Prostate gland (tissue), 2 donors: ENCODE measurements at places on chromosomes 2 and 18. TPM values are rescaled to one million over a fixed set of nuclear protein-coding genes. Genes with fewer than 3 reads are reported as not detected.

GRCh38 chr2:119387381-119388129, 20.8 kb downstream of the DBI start:
- peak; percentile 75 for DNase-seq

DNA sequence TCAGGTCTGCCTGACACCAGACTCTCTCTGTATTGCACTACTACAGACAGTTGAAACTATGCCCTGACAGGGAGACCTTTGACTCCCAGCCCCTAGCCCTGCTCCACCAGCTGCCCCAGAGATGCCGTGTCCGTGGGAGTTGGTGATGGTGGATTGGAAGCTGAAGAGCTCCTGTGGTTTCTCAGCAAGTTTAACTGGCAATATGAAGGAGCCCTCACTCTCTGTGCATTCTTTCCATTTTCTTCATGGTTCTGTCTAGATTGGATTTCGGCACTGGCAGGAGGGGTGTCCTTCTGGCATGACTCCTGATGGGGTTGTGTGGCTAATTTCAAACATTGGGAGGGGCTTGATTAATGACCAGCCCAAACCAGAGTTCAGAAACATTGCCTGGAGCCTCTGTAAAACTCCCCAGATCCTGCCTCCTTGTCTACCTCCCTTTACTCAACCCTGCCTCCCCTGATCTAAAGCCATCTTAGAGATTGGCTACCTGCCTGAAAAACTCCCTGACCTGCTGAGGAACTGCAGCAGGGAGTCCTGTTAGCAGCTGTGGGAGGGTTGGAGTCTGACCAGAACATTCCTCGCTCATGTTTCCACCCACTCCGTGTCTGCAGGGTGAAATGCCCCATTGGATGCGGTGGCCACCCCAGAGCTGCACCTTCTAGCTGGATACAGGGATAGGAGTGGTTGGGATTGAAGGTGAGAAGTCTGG, 206.9 kb upstream of the SPRED2 start:
- DNase-seq, result no peak

RAB6C gene
- total RNA-seq, result 0.87 TPM

- DNase-seq, result no peak
These were observed 970.6 kb downstream of the DCDC2C start for GRCh38 chr2:4674007-4674406.

DNA sequence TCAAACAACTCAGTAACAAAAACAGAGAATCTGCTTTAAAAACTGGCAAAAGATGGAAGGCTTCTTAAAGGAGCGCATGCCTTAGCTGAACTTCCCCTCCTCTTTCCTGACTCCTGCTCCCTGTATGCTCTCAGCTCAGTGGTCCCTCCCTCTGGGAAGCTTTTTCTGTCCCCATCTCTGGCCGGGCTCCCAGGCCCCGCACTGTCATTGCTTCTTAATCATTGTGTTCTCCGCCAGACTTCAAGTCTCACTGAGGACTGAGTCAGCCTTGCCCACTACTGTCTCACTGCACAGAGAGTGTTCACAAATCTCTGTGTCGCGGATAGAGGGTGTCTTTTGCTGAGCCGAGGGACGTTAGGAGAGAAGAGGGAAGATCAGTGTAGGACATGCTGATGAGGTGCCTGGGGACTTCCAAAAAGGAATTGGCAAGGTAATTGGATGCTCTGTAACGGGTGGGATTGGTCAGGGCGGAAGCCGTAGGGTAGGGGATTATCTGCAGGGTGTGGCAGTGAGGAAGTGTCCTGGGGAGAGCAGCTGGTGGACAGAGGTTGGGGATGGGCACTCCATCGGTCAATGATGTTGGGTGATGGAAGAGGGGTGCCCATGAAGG, 16.2 kb downstream of the TOGARAM2 start:
- DNase-seq, result no peak

- DNase-seq, result no peak
These were observed 32.7 kb downstream of the RAB27B start for GRCh38 chr18:54860941-54861340.

DNA sequence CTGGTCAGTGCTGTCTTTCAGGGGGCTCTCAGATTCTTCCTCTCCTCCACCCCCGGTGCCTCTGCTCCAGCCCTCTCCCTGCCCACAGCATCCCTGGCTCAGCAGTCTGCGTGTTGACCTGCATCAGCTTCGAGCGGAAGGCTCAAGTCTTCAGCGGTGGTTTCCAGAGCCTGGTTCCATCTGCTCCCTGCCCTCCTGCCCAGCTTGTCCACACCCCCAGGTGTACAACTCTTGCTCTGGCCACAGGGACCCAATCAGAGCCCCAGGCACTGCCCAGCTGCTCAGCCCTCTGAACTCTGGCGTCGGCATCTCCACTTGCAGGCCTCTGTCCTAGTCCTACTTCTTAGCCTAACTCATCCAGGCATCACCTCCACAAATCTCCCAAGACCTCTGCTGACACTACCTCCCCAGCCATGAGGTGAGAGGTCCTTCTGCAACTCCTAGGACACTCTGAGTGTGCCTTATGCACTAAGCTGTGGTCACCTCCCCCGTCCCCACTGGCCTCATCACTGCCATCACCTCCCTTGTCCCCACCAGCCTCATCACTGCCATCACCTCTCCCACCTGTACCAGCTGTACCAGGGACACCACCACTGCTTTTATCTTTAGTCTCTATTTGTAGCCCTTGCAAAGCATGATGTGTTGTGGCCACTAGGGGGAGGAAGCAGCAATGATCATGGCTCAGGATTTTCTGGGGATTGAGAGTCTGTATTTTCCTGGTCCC, 60.9 kb downstream of the EDAR start:
- DNase-seq, result peak; percentile 50

DNA sequence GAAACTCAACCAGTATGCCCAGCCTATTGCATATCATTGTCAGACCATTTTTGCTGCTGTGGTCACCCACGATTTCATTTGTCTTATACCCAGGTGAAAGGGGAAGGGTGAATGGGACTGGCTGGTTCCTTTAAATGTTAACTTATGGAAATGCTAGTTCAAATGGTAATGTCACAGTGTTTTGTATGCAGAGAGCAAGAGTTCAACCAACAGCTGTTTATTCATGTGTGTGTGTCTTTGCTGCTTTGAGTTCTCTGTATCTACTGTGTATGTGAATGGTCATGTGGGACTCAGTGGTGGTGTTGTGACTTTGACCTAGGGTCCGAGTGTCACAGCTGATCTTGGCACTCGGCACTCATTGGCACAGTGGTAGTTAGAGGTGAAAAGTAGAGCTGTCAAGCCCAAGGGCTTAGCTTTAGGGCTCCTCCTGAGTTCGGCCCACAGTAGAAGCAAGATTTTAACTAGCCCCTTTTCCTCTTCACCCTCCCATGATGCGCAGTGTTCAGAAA, 114.6 kb downstream of the NRP2 start:
- DNase-seq, result no peak

GALR1 gene
- 0.14 TPM for total RNA-seq

UCN gene
- total RNA-seq, result 4.2 TPM

- no peak for DNase-seq
These were observed 3.8 kb upstream of the IRS1 start for GRCh38 chr2:226803410-226803809.

KLHL14 gene
- 3.0 TPM for total RNA-seq

HOXD4 gene
- total RNA-seq, result 6.7 TPM

GRCh38 chr2:84537251-84537650, 21.0 kb downstream of the DNAH6 start:
- no peak for DNase-seq

PFN4 gene
- 16.9 TPM for total RNA-seq

BIRC6 gene
- total RNA-seq, result 89.6 TPM

DNA sequence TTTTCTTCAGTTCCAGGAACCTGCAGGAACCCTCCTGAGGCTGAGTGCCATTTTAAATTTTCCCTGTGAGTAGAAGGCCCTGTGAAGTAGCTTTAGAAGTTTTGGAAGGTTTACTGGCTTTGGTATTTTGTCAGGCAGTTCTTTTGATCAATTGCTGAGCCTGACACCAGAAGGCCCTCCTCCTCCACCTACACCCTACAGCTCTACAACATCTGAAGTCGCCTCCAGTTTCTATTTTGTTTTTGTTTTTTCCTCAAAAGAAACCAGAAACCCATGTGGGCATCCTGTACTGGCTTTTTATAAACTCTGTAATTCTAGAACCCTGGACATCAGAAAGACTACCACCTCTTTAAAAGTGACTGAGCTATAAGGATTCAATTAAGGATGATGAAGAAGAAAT, 153.7 kb downstream of the NRXN1 start:
- no peak for DNase-seq

CCL20 gene
- 1.6 TPM for total RNA-seq

DNA sequence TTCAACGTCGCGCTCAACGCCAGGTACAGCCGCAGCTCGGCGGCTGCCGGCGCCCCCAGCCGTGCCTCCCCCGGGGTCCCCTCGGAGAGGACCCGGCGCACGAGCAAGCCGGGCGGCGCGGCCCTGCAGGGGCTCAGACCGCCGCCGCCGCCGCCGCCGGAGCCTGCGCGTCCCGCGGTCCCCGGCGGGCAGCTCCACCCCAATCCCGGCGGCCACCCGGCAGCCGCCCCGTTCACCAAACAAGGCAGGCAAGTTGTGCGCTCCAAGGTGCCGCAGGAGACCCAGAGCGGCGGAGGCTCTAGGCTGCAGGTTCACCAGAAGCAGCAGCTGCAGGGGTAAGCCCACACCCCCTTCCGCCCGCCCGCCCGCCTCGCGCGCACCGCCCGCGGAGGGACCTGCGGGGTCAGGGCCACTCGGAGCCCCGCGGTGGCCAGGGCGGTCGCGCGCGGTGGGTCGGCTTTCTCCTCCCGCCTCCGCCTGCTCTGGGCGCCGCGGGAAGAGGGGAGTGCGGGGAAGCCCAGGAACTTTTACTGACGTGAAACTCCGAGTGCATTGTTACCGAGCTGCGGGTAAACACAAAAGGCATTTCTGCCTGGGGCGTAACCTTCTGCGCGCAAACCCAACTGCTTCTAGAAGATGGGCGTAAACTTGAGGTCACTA, 861 bp downstream of the LTBP1 start:
- DNase-seq, result peak; percentile 31

GRCh38 chr2:54629914-54630857, 93.3 kb upstream of the EML6 start:
- DNase-seq, result no peak

GRCh38 chr2:120647487-120647886, 88.2 kb upstream of the GLI2 start:
- no peak for DNase-seq

DNA sequence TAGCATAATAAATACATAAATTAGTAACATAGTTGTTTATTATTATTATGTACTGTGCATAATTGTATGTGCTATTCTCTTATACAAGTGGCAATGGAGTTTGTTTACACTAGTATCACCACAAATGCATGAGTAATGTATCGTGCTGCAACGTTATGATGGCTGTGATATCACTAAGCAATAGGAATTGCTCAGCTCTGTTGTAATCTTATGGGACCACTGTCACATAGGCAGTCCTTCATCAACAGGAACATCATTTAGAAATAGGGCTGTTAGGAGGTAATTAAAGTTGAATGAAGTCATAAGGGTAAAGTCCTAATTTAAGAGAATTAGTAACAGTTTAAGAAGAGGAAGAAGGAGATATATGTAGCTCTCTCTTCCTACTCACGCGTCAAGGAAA, 33.8 kb downstream of the TEX51 start:
- DNase-seq, result no peak

GRCh38 chr18:68056936-68057335, 540.4 kb upstream of the DSEL start:
- DNase-seq, result no peak

- no peak for DNase-seq
These were observed 117.6 kb upstream of the KLF7 start for GRCh38 chr2:207283356-207283755.

DNA sequence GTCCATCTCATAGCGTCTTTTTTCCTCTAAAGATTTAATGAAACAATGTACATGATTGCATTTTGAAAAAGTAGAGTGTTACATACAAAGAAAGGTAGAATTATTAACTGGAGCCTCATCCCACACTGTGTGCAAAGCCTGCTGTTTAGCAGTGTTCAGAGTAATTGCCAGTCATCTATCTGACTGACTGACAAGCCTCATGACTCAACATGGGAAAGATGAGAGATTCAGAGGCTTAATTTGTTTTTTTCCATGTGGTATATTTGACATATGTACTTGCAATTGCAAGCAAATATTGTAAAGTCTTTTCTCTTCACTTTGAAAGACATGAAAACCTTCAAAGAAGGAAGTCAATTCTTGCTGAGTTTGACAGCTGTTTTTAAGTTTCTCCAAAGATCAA, 14.7 kb downstream of the PCARE start:
- no peak for DNase-seq

CBLN2 gene
- 6.3 TPM for total RNA-seq

DNA sequence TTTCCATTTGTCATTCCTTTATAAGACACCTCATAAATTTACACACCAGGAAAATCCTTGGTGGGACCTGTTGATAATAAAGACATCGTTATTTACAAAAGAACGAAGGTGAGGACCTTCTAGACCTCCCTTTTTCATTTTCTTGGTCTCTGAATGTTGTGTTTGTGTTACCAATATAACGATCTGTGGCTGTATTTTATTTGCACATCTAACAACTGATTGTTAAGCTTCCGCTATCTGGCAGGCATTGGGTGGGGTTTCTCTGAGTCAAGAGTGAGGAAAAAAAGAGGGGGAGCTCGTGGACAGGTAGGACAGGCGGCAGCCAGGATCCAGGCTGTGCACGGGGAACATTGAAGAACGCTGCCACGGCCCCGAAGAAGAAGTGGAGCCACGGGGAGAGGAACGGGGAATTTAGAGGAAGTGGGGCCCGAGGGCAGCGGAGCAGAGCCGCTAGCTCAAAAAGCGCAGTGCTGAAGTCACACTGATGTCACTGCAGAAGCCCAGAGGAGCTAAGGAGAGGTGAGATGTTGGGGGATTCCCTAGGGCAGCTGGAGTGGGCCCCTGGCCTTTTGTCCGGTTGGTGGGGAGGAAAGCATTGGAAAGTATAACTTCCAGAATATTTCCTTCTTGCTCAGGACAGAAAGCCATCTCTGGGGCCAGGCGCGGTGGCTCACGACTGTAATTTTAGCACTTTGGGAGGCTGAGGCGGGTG, 20.9 kb upstream of the DNMT3A start:
- DNase-seq, result no peak

DNA sequence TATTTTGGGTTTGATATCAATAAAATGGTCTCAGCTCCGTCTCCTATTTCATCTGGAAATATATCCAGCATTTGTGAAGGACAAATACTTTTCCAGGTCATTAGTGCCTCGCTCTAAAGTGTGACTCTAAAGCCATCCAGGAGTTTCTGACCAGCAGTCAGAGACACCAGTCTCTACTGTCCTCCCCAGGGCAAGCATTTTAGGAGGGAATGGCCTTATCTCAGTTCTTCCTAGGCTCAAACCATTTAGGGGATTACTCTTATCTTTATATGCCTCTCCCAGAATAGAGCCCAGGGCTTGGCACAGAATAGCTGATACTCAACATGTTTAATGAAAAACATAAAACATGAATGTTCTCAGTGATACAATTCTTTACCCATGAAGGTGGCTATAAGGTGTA, 187.6 kb downstream of the NAPG start:
- no peak for DNase-seq

SULT1C2 gene
- 1.8 TPM for total RNA-seq

LOXHD1 gene
- total RNA-seq, result not detected

- no peak for DNase-seq
These were observed 118.8 kb downstream of the ABCA12 start for GRCh38 chr2:215019521-215020145.
